ENCODE measurements at places on chromosomes 5 and 9.

DNA sequence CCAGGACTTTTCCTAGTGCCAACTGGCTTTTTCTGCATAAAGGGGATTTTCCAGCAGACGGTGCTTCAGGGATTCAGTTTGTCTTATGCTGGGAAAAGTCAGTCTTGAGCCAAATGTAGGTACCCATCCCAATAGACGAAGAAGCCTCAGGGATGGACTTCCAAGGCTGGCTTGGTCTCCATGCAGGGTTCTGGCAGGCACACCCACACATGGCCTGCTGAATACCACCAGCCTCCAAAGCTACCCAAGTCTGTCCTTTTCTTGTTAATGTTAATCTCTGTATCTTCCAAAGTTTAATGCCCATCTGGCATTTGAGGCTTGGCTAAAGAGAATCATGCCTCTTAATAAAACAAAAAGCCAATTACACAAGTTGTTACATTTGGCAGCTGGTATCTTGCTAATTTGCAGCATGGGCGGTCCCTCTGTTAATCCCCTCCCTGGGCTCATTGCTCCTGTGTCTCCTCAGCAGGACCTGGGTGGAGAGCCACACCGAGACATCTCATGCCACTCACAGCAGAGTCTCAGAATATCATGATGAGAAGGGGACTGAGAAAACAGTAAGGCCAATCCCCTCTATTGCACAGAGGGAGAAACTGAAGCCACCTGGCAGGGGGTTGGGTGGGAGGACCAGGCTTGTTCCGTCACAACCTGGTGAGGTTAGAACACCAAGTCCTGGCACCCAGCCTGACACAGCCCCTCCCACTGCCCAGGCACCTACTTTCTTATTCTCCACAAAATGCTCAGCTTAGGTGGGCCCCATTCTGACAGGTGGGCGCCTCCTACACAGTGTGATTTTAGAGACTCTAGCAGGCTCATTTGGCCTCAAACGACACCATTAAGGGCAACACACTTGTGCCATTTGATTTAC, 243.2 kb downstream of the FSTL4 start:
- no peak for DNase-seq

- DNase-seq, result no peak
Observed at GRCh38 chr5:111929867-111930266, 172.9 kb upstream of the NREP start.

- DNase-seq, result no peak
Observed at GRCh38 chr9:126975327-126976220, 61.0 kb downstream of the RALGPS1 start.

DNA sequence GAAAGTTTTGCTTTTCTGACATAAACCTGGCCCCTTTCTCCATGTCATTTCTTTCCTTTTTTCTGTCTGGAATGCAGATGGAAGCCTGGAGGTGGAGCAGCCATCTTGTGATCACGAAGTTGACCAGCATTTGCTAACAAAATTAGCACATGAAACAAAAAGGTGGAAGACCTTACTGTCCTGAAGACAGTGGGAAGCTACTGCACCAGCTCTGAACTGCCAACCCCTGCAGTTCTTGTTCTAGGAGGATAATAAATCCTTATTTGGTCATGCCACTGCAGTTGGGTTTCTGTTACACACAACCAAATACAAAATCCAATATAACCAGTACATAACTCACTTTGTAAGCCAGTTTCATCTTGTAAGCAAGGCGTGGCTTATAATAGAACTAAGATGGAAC, 249.4 kb upstream of the TBCA start:
- DNase-seq, result no peak

Data from CD4-positive, alpha-beta T cell treated with Interleukin-6 for 4 hours (primary cell).